ENCODE measurements at places on chromosomes 1 and 21. TPM values are rescaled to one million over a fixed set of nuclear protein-coding genes. Genes with fewer than 3 reads are reported as not detected.

SLC22A15 gene
- 5.1 TPM for total RNA-seq

KMO gene
- 3.2 TPM for total RNA-seq

GJA4 gene
- total RNA-seq, result 26.4 TPM

RPTN gene
- not detected for total RNA-seq

TNNT2 gene
- not detected for total RNA-seq

RPE65 gene
- not detected for total RNA-seq

RAD54L gene
- total RNA-seq, result not detected

TSPAN1 gene
- total RNA-seq, result 1.2 TPM

Data from mesenteric fat pad (tissue), 1 donor.